ENCODE measurements at places on chromosomes 5 and 9. TPM values are rescaled to one million over a fixed set of nuclear protein-coding genes. Genes with fewer than 3 reads are reported as not detected.

PCDHGA6 gene
- total RNA-seq, result 1.3 TPM

ADAMTS16 gene
- total RNA-seq, result 3.4 TPM

ZNF454 gene
- not detected for total RNA-seq

RGS7BP gene
- total RNA-seq, result not detected

NTRK2 gene
- total RNA-seq, result 0.20 TPM

LHX3 gene
- not detected for total RNA-seq

FTMT gene
- not detected for total RNA-seq

ANKRD18B gene
- not detected for total RNA-seq

EQTN gene
- total RNA-seq, result not detected

TEX48 gene
- total RNA-seq, result not detected

TLX3 gene
- total RNA-seq, result 1.9 TPM

ANKRD55 gene
- 0.49 TPM for total RNA-seq

OR1L6 gene
- total RNA-seq, result not detected

SMIM33 gene
- not detected for total RNA-seq

GRCh38 chr9:87040410-87041009, 93.2 kb upstream of the GAS1 start:
- DNase-seq, result no peak

- peak; percentile 54 for DNase-seq
Measured at GRCh38 chr9:127390563-127390962, 6.4 kb upstream of the SLC2A8 start.

- no peak for DNase-seq
Measured at GRCh38 chr9:68951879-68952659, 61.8 kb downstream of the PRKACG start.

DNA sequence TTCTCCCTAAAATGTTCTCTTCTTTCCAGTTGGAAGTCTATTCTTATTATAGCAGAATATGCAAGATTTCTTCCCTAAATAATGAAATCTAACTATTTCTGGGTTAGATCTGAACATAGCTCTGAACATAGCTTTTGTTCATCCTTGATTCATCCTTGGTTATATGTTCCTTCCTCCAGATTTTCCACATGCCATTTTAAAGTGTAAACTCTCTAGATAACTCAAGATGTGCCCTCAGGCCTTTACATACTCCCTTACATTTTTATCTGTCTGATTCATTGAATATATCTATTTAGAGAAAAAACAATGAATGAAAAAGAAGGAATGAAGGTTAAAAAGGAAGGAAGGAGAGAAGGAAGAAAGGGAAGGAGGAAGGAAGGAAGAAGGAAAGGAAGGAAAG, 100.9 kb downstream of the FBXO38 start:
- DNase-seq, result no peak

- peak; percentile 8 for DNase-seq
Measured at GRCh38 chr9:119365291-119366027, 3.8 kb downstream of the BRINP1 start.

DNA sequence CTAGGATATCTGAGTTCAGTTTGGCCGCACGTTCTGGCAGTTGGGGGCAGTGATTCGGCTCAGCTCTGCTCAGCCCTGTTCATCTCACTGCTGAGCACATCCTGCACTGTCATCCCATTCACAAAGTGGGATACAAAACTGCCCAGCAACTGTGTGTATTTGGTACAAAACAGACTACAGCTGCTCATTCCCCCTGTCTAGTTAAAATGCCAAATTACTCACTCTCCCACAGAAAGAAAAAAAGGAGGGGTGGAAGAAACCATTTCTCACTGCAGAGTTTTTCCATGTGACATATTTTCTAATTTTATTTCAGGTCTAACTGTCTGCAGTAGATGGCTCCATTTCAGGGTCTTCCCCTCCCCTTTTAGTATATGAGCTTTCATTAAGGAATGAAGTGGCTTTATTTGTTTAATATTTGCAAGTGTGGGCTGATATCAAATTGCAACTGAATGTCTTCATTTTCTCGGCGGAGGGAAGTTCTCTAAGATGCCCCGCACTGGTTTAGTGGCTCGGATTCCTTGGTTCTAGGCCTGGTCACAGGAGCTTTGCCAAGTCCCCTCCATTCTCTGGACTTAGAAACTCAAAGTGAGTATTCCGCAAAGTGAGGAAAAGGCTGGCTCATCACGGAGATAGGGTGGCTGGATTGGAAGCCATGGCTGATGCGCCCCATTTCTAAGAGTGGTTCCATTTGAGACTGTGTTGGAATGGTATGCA, 14.7 kb downstream of the COL15A1 start:
- DNase-seq, result peak; percentile 91

DNA sequence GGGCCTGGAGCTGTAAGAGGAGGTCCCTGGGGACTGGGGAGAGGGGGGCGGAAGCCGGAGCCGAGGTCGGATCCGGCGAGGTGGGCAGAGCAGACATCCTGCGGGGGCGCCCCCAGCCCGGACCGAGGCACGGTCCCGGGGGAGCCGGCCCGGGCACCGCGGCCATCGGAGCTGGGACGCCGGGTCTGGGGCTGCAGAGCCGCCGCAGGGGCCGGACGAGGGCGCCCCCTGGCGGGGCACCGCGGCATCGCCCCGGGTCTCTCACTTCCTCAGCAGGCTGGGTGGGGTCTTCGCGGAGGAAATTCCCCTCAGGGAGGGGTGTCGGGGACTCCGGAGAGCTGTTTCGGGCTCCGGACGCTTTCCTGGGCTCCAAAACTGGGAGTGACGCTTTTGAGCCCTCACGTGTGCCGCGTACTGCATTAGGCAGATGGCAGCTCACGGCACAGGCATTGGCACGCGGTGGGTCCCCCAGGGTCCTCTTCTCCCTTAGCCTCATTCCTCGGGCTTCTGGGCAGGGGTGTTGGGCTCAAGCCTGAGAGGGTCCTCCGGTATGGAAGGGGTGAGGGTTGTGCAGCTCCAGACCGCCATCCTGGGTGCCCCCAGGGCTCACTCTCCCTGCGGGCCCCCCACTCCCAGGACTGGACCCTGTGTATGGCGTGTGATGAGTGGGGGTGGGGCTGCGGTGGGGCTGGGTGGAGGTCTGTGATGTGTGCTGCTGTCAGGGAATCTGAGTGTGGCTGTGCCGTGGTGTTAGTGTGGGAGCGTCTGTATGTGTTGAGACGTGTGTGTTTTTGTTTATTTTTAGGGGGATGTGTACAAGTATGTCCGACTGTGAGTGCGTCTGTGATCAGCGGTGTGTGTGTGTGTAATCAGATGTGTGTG, 29.6 kb downstream of the LHX2 start:
- DNase-seq, result no peak

DNA sequence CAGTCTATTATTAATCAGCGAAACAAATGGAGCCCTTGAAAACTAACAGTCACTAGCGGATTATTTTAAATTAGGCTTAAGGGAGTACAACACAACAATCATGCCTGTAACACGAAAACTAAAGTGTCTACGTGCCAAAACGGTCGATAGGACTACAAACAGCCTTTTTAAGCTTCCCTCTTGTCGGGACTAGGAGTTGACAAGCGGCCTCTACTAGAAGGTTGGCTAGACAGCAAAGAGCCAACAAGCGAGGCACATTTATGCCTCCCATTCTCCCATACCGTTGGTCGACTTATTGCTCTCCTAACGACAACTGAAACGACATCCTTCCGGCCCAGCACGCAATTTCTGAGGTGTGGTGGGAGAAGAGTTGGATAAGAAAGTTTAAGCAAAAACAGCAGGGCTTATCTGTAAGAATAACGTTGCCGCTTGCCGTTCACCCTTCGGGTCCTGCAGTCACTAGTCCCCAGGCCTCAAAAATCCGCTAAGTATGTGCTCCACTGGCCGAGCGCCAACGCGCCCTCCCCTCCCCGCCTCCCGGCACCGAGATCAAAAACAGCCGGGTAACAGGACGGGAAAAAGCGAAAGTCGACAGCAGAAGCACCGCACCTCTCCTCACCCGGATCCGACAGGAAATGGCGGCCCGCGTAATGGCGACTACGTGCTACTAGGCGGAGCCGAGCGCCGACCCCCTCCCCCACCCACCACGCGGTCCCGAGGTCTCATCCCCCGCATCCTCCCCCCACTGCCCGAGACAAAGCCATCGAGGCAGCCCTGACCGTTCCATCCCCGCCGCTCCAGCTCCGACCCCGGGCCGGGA, 813 bp downstream of the HNRNPK start:
- DNase-seq, result peak; percentile 75

GRCh38 chr9:115794921-115795475, 358.6 kb upstream of the PAPPA start:
- no peak for DNase-seq

DNA sequence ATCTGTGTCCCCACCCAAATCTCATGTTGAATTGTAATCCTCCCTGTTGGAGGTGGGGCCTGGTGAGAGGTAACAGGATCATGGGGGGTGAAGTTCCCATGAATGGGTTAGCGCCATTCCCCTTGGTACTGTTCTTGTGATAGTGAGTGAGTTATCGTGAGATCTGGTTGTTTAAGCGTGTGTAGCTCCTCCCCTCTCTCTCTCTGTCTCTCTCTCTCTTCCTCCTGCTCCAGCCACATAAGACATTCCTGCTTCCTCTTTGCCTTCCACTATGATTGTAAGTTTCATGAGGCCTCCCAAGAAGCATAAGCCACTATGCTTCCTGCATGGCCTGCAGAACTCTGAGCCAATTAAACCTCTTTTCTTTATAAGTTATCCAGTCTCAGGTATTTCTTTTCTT, 28.8 kb downstream of the C5orf15 start:
- DNase-seq, result no peak

- peak; percentile 79 for DNase-seq
Measured at GRCh38 chr9:16133556-16134227, 580.8 kb downstream of the CCDC171 start.

- DNase-seq, result no peak
Measured at GRCh38 chr5:148910216-148910615, 83.8 kb downstream of the ADRB2 start.

- no peak for DNase-seq
Measured at GRCh38 chr9:7195526-7195925, 437.8 kb downstream of the KDM4C start.

DNA sequence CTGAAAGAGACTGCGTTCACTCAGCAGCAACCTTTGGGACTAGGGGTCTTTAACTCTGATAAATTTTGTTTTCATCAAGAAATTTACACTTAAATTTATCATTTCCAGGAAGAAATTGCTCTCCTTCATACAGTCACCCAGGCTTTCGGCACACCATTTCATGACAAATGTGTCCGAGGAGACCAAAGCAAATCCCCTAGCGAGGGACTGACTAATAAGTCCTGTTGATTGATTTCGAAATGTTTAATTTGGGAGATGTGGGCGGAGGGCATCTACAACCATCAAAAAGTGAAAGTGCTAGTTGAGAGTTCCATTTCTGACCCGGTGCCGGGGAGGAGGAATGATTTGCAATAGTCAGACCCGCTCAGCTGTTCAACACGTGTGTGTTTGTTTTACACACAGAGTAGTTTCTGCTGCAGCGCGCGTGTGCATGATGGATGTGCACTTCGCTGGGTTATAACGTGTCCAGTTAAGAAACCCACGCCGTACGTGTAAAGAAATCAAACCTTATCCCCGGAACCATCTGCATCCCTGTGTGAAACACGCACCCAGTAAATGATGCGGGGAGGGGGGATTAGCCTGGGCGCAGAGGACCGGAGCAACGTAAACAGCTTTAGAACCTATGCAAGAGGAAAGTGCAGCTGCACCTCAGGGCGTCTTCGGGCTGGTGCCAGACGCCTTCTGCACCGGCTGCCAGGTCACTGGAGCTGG, 845 bp upstream of the NR4A3 start:
- peak; percentile 72 for DNase-seq

- DNase-seq, result peak; percentile 1
Measured at GRCh38 chr9:112629671-112630485, 88.0 kb downstream of the INIP start.

GRCh38 chr5:176624938-176625337, 5.4 kb downstream of the SNCB start:
- DNase-seq, result peak; percentile 41

GRCh38 chr5:15835514-15835913, 335.5 kb downstream of the FBXL7 start:
- DNase-seq, result no peak

DNA sequence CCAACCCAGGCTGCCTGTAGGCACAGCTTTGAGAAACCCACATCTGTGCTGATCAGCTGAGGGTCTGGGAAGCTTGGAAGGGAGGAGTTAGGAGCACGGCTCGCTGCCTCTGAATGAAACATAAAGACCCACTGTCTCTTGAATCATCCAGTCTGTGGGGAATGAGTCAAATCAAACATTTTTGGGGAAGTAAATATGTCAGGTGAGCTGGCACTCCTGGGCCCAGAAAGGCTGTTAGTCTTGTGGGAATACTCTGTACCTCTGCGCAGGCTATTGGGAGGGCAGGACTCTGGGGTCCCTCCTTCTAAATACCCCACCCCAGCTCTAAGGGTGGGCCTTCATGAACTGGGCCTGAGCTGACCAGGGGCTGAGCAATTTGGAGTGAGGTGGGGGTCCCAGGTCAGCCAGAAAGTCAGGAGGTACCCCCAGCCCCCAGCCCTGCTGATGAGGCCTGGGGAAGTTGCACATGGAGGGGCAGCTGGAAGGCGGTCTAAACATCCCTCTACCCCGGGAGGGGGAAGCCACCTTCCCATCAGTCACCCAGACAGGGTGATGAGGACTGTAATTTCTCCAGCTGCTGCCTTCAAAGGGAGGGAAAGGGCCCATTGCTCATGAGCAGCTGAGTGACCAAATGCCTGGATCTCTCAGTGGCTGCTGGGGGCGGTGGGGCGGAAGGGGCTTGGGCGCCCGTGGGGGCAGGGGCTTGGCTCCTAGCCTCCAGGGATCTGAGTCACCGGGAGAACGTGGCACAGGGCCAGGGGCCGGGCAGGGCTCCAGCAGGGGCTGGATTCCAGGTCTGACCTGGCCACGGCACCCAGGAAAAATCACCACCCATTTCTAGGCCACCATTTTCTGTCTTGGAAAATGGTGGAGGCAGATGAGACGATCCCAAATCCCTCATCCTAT, 10.8 kb downstream of the FIBCD1 start:
- peak; percentile 85 for DNase-seq

DNA sequence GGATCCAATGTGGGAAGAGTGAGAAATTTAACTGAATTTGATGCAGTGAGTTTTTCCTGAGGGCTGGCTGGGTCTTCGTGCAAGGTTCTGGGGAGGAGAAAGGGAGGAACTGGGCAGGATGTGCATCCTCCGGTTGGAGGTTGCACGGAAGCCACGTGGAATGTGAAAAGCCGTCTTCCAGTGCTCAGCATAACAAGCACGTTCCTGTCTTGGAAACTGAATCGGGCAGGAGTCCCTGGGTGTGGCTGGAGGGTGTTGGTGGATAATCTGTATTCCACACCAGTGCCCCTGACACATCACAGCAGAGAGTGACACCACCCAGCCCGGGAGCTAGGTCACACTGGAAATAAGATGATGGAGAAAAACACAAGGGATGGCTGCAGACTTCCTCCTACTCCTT, 154.3 kb downstream of the C5orf15 start:
- DNase-seq, result peak; percentile 56

DNA sequence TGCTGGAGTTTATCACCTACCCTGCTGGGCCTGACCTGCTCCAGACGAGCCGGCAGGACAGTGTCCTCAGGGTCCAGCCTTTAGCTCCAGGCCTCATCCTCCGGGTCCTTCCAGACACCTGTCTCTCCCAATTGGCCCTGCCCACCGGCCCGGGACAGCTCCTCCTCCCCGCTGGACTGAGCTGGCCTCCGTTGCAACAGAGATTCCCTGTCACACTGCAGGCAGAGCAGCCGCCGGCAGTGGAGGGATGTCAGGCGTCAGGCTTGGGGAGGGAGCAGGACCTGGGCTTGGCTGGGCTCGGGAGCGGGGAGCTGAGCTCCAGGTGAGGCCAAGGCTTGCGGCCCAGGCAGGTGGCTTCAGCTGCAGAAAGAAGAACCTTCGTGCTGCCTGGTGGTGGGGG, 1.7 kb downstream of the KCNT1 start:
- DNase-seq, result no peak

- no peak for DNase-seq
Measured at GRCh38 chr5:174273325-174273724, 227.8 kb downstream of the NSG2 start.

All from RPMI7951 (cell line).